NCI-H524 treated with DMSO at 0.1 percent for 48 hours (cell line): ENCODE measurements at places on chromosomes 6 and 20.

GRCh38 chr6:42774201-42774600, 7.7 kb upstream of the BICRAL start:
- no peak for DNase-seq

DNA sequence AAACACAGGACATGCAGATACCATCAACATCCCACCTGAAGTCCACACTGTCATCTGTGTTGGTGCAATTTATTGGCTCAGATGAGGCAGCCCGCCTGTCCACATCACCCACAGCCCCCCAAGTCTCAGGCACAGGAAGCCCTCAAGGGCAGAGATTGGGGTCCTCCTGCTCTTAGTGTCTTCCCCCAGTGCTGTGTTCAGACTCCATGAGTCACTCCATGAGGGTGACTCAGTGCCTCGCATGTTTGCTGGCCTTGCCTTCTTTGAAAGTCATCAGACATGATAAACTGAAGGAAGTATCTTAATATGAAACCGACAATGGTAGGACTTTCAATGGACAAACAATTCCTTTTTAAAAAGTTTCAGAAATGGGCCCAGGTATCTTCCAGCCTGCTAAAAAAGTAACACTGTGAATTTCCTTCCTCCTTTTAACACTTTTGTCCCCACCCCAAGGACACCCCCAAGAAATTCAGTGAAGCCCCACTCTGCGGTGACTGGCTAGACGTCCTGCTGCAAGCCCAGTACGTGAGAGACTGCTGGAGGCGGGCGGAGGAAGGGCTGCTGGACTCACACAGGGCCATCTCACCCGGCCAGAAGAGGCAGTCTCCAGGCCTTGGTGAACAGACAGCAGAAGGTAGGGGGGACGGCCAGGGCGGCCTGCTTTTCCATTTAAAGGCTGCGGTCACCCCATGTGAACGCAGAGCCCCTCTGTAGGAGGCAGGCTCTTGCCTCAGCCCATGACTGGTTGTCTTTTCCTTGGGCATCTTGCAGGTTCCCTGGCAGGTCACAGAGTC, 43.0 kb upstream of the KCNK16 start:
- DNase-seq = no peak

- DNase-seq = no peak
Measured at GRCh38 chr6:148530394-148530953, 187.8 kb downstream of the SASH1 start.

- DNase-seq = no peak
Measured at GRCh38 chr6:149963212-149963461, 606 bp upstream of the ULBP1 start.

GRCh38 chr20:34632870-34633452, 43.9 kb downstream of the PIGU start:
- DNase-seq = no peak

- no peak for DNase-seq
Measured at GRCh38 chr20:51463998-51464397, 78.5 kb downstream of the NFATC2 start.
